Astrocyte (in vitro differentiated cells and primary cell): ENCODE measurements at places on chromosomes 2 and 18. TPM values are rescaled to one million over a fixed set of nuclear protein-coding genes. Genes with fewer than 3 reads are reported as not detected.

- peak; percentile 85 for DNase-seq
Observed at GRCh38 chr2:43745457-43745856, 28.4 kb upstream of the DYNC2LI1 start.

DNA sequence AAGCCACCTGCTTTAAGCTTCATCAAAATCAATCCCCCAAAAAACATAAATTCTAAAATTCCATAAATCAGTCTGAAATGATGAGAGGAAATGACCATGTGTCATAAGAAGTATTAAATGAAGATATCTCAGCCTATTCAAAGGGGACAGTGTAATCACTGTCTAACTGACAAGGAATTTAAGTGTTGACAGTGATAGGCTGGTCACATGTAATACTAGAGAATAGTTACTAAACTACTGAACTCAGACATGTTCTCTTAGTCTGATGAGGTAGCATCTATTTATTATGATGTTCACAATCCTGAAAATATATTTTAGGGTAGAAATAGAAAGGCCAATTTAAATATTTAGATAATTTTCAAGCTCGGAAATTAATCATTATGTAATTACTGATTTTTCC lies 216.1 kb downstream of the L3MBTL4 start:
- DNase-seq = no peak

DNA sequence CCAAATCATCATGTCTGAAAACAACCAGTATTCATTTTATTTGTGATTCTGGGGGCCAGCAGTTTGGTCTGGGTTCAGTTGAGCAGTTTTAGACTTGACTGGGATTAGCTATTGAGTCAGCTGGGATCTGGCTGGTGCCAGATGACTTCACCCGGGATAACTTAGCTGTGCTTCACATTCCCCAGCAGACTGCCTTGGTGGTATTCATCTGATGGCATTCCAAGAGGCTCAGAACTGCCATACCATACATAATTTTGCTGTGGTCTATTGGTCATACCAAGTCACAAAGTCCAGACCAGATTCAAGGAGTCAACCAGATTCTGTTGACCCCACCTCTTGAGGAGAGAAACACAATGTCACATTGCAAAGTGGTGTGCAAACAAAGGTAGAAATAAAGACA lies 7.8 kb upstream of the FSHR start:
- peak; percentile 44 for DNase-seq

The CABLES1 gene
- total RNA-seq = 12.2 and 14.5 TPM in 2 replicates

DNA sequence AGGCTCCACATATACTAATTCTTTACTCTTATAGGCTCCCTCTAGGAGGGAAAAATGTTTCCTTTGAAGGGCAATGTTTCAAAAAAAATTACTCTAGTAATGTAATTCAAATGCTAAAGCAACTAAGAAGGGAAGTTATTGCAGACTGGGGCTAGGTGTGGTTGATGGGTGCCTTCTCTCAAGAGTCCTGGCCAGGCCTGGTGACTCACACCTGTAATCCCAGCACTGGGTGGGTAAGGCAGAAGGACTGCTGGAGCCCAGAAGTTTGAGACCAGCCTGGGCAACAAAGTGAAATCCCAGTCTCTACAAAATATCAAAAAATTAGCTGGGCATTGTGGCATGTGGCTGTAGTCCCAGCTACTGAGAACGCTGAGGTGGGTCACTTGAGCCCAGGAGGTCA lies 31.2 kb upstream of the CDKL4 start:
- no peak for DNase-seq

The CEP76 gene
- total RNA-seq = 7.5 and 9.5 TPM in 2 replicates

DNA sequence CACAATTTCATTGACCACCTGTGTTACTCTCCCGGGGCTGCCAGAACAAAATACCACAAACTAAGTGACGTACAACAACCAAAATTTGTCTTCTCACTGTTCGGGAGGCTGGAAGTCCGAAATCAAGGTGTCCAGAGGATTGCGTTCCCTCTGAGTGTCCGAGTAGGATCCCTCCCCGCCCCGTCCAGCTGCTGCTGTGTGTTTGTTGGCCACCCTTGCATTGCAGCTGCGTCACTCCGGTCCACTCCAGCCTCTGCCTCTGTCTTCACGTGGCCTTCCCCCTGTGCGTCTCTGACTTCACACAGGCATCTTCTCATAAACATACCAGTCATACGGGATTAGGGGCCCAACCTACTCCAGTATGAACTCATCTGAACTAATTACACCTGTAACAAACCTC lies 251.8 kb upstream of the SMIM21 start:
- DNase-seq = no peak
